ENCODE measurements at places on chromosomes 3 and 15.

GRCh38 chr15:100043692-100044091 lies 298.1 kb downstream of the ADAMTS17 start:
- DNase-seq = no peak

DNA sequence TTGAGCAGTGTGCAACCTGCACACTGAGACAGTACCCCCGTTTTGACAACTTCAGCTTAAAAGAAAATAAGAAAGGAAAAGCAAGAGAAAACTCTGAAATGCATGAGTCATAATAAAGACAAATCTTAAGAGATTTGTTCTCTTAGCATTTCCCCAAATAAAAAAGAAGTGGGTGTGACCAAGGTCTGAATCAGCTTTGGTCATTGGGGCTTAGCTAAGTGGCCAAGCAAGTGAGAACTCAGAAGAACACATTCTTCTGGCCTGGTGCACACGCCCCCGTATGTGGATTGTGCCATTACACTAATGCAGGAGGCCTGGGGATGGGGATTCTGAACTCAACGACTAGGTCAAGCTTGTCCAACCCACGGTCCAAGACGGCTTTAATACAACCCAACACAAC lies 56.9 kb upstream of the PDZRN3 start:
- no peak for DNase-seq

DNA sequence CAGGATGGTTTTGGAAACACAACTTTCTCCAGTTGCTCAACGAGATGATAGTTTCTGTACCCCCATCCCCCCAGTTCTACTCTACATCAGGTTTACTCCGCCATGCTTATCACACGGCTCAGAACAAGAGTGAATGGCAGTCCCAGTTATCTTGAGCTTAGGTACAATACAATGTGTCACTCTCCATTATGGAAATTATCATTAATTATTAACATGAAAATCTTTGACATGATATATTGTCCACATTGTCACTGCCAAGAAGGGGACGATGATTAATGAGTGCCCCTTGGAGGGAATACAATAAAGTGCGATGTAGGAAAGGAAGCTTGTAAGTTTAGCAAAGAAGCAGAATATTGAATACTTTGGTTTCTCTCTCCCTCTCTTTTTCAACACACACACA lies 252.6 kb upstream of the CFAP20DC start:
- no peak for DNase-seq

DNA sequence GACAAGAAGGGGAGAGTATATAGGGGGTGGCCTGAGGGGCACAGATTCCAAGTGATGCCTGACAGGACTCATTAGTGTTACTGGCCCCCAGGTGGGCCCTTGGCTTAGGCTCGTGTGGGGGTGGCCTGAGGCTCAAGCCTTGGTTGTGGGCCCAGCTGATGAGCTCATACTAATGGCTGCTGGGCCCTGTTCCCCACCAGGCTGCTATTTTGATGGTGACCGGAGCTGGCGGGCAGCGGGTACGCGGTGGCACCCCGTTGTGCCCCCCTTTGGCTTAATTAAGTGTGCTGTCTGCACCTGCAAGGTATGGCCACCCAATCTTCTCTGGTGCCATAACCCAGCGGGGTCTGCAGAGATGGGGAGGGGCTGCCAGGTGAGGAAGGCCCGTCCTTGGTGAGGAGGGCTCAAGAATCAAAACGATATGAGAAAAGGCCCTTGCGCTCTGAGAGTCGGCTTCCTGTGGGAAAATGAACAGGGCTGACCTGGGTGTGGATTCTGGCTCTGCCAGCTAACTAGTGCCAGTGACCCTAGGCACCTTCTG lies 7.4 kb downstream of the CHRD start:
- DNase-seq = no peak

GRCh38 chr3:135868801-135869200 lies 96.7 kb upstream of the PPP2R3A start:
- no peak for DNase-seq

DNA sequence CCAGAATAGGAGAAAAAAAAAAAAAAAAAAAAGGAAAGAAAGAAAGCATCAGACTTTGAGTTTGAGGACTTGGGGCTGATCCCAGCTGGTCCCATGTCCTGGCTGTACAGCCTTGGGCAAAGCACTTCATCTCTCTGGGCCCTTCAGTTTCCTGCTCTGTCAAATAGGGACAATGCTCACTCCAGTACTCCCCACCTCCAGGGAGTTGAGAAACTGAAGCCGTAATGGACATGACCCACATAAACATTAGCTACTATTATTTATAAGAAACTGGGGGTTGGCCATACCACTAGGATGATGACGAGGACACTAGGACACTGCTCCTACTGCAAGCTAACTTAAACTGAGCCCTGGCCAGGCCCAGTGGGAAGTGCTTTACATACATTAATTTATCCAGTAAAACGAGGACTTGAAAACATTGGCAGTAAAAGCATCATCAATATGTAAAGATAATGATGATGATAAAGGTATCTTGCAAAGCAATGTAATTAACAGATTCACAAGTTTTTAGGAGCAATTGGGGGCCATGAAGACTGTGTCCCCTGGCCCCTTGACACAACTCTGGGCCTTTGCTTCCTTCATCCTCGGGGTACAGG lies 22.9 kb upstream of the SMAD6 start:
- no peak for DNase-seq

GRCh38 chr15:69320977-69321554 lies 22.4 kb downstream of the PAQR5 start:
- no peak for DNase-seq

GRCh38 chr3:183962807-183963206 lies 54.9 kb downstream of the ABCC5 start:
- no peak for DNase-seq

DNA sequence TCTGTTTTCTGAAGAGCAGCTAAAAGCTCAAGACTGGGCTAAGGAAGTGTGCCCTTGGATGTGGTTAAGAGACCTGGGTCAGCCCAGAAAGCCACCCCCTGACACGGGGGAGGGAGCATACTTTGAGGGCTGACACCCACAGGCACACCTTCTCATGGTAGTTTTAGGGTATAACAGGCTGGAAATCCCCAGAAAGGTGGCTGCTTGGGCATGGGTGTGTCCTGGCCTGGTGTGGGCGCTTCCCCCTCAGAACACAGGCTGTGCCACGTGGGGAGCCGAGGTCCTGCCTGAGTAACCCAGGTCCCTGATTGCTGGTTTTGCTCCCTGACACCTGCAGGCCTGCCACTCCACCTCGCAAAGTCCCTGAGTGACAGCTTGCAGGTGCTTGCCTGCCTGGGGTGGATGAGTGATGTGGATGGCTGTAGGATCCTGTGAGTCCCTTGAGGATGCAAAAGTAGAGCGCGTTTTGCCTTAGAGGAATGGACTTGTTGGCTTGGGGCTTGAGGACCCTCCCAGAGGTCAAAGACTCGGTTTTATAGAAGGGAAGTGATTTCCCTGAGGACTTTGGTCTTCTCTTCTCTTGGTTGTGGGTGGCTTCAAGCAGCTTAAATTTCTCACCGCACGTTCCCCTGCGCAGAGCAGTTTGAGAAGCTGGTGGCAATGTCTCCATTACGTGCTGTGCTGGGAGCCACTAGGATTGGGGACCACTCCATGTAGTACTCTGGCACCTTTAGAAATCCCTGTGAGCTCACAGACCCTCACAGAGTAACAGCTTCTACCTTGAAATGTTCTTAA lies 94.4 kb downstream of the DNASE1L3 start:
- no peak for DNase-seq

GRCh38 chr15:33104212-33104611 lies 90.3 kb downstream of the FMN1 start:
- DNase-seq = no peak

DNA sequence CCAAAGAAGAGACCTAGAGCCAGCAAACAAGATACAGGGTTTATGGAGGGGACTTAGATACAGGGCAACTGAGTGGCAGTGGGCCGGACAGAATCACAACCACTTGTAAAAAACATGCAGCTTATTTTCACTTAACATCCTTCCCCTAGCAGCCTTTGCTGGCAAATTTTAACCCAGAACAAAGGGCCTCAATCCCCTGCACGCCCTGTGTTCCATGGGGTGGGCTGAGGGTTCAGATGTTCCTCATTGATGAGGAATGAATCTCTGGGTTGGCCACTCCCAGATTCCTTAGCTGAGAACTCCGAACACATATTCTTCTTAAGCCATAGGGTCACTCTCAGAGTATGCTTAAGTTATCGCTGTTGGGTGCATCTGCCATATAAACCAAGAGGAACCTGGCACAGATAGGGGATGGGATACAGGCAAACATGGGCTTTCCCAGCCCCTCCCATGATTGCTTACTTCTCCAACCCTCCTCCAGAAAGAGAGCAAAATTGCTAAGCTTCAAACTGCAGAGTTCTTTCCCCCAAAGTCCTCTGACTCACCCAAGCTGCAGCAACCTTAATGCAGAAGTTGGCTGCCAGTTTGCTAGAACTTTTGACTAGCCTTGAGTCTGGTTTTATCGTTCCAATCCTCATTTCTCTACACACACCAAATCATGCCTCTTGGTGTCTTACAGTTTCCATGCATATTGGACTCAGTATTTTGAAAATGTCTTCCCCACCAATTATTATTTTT lies 146.9 kb downstream of the CD47 start:
- no peak for DNase-seq

- no peak for DNase-seq
These were observed 44.0 kb downstream of the KLF15 start for GRCh38 chr3:126313166-126313565.

DNA sequence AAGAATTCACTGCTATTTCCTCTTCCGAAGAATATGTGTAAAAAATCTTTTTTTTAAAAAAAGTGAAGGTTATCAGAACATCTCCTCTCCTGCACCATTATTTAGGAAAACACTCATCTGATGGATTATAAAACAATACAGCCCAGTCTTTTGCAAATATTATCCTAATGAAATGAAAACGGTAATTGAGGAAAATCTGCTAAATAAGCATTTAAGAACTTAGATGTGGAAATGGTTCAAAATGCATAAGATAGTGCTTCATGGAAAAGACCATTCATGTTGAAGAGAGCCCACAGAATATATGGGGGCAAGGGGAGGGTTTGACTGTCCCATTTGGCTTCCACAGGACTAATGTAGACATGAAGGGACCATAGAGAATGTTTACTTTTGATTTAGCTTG lies 47.8 kb downstream of the ISL2 start:
- DNase-seq = no peak

- no peak for DNase-seq
These were observed 93.2 kb upstream of the MEF2A start for GRCh38 chr15:99472416-99473145.

DNA sequence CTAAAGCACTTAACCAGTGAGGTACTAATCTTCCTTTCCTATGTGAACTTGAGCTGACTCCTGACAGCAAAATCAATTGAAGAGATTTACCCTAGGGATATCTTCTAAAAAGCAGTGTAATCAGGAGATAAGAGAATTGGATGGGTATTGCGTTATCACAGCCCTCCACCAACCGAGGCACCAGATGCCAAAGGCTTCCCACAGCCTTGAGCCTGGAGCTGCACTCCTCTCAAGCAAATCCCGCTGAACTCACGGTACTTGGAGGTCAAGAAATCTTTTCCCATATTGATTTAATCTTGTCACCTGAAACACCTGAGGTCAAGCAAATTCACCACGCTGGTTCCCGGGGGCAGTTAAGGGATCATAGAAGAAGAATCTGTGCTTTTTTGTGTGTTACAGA lies 346.8 kb downstream of the TBL1XR1 start:
- DNase-seq = no peak

- DNase-seq = no peak
These were observed 20.1 kb upstream of the PLSCR5 start for GRCh38 chr3:146625186-146625775.
